Right ventricle myocardium superior (tissue), 1 donor: ENCODE measurements at places on chromosomes 1 and 21.

- DNase-seq = no peak
Measured at GRCh38 chr1:119133987-119134386, 6.5 kb downstream of the WARS2 start.

DNA sequence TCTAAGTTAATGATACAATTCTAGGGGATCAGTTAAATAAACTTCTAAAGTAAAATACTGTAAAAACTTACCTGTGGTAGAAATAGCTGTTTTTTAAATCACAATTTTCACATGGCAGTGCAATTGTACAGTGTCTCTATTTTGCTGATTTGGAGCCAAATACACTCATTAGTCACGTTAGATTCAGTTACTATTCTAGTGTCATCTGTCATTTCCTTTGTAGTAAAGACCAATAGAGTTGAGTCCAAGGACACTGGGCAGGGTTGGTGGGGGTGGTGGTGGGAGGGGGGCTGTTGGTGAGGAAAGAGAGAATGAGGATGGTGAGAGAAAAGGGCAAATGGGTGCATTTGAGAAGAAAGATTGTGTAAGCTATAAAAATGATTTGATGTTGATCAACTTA lies 33.6 kb downstream of the CD55 start:
- no peak for DNase-seq

- DNase-seq = peak; percentile 81
Measured at GRCh38 chr1:236066828-236067386, 2.0 kb upstream of the NID1 start.

GRCh38 chr1:8570465-8570864 lies 247.0 kb downstream of the RERE start:
- no peak for DNase-seq

GRCh38 chr1:202207292-202207691 lies 13.7 kb downstream of the LGR6 start:
- no peak for DNase-seq

- no peak for DNase-seq
Measured at GRCh38 chr1:38766125-38766524, 93.4 kb downstream of the RRAGC start.

DNA sequence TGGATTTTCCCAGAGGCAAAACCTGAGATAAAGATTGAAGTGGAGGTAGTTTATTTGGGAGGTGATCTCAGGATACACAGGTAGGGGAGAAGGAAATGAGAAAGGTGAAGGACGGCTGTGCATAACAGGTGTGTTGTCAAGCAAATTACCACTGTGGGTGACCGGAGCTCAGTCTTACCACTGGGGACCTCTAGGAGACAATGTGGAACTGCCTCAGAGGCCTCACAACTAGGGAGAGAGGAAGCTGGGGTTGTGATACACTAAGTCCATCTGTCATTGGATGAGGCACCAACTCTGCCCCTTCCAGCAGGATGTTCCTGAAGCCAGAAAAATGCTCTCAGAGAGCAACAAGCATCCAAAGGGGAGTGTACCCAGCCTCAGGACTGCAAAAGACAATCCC lies 32.6 kb downstream of the GRIK3 start:
- no peak for DNase-seq
